ENCODE measurements at places on chromosomes 3 and 15.

DNA sequence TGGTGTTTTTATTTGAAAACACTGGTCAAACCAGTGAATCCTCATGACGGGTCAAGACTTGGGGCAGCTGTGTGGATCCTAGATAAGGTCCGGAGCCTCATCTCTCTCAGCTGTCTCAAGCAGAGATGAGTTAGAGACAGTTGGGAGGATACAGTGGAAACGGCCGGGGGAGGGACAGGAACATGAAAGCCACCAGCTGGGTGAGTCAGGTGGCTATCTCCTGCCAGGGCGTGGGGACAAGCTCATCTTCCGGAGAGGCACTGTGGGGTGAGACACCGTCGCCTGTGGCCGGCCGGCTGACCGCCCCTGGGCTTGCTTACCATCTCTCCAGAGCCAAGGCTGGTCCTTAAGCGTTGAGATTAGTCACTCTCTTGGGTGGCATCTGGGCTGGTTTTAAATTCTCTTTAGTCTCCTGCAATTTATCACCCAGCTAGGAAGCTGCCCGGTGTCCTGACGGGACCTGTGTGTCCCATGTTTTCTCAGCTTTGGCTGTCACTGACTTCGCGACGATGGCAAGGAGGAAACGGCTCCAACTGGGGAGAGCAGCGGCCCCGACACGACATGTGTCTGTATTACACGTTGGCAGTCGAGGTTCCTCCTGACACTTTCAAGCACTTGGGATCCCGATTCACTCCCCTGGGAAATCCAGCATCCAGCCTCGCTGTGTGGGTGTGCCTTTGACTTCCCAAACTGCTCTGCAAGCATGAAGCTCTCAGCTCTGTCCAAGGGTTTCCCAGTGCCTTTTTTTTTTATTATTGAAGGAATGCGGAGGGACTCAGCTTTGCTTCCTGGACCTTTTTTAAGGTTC lies 7.5 kb downstream of the ST8SIA2 start:
- DNase-seq, result no peak

- DNase-seq, result no peak
Measured at GRCh38 chr3:157104928-157105652, 54.9 kb downstream of the CCNL1 start.

- DNase-seq, result no peak
Measured at GRCh38 chr3:48695393-48695753, 9.7 kb upstream of the NCKIPSD start.

DNA sequence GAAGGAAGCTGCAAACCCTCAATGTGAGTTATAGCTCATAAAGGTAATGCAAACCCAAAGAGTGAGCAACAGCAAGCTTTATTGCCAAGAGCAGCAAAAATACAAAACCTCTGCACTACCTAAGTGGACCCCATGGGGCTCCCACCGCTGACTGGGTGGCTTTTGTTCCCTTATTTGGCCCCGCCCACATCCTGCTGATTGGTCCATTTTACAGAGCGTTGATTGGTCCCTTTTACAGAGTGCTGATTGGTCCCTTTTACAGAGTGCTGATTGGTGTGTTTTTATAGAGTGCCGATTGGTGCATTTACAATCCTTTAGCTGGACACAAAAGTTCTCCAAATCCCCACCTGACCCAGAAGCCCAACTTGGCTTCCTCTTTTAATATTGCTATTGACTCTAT lies 154.5 kb upstream of the NSMCE3 start:
- DNase-seq, result no peak

DNA sequence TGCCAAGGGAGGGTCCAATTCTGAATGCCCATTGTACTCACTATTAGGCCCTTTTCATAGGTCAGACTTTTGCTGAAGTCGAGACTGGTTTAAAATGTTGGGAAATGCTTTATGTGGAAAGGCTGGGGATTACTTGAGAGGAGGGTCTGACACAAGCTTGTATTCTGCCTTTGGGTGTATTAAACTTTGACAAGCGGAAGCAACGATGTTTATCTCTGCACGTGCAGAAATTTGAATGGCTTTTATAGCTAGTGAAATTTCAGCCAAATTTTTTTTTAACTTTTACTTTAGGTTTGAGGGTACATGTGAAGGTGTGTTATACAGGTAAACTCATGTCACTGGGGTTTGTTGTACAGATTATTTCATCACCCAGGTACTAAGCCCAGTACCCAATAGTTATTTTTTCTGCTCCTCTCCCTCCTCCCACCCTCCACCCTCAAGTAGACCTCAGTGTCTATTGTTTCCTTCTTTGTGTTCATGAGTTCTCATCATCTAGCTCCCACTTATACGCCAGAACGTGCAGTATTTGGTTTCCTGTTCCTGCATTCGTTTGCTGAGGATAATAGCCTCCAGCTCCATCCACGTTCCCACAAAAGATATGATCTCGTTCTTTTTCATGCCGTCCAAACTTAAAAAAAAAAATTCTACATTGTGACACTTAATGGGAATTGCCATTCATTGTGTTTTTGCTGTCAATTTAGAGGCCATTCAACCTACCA lies 223.0 kb upstream of the BHLHE40 start:
- DNase-seq, result no peak

DNA sequence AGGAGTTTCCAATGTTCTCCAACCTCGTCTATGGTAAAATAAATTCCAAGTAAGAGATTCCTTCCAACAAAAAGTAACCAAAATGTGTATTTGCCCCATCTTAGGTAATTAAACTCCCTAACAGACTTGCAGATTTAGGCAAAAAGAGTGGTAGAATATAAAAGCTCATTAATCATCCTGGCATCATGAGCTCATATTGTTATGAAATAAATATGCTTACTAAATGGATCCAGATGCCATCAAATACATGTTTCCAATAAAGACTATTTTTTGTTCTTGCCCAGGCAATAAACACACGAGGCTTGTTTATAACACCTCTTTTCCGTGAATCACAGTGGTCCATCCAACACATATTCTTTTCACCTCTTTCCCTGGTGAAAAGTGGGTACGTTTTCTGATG lies 189.4 kb downstream of the THSD4 start:
- DNase-seq, result no peak

GRCh38 chr3:55074796-55075195 lies 146.9 kb upstream of the LRTM1 start:
- no peak for DNase-seq

DNA sequence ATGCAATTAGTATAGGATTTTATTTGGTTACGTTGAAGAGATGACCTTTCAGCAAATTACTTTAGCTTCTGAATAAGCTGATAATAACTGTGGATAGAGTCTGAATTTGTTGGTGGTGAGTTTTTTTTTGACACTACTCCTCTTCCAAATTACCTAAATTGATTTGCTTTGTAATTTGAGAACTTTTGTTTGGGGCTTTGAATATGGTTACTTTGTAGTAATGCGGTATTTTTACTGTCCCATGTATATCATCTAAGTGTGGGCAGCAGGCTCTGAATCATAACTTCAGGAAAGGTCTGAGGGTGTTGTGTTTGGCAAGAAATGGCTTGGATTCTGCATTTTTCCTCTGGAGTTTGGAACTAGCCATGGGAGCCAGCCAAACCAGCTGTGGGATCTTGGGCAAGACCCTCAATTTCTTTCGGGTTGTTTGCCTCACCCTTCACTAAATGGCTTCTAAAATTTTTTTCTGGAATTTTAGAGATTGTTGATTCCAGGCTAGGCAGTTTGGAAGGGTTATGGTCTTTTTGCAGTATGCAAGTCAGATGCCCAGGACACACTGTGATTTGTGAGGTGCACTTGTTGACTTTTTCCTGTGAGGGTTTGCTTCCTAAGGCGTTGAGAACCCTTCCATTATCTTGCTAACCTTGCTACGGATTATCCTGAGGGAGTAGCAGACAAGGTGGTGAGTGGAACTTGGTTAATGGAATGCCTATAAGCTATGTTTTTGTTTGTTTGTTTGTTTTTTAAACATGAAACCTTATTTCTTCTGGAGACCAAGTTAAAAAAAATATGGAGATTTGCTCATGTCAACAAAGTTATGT lies 10.4 kb downstream of the PTPRG start:
- no peak for DNase-seq

- no peak for DNase-seq
Measured at GRCh38 chr15:44956388-44956787, at the start of gene TERB2. Gene TERB2 (plus strand): TSS chr15:44956687. CDS start chr15:44956719, 32 bp downstream.

- no peak for DNase-seq
Measured at GRCh38 chr3:86029590-86029989, 961.4 kb downstream of the VGLL3 start.

- DNase-seq, result no peak
Measured at GRCh38 chr3:49593041-49593440, 38.8 kb downstream of the BSN start.

DNA sequence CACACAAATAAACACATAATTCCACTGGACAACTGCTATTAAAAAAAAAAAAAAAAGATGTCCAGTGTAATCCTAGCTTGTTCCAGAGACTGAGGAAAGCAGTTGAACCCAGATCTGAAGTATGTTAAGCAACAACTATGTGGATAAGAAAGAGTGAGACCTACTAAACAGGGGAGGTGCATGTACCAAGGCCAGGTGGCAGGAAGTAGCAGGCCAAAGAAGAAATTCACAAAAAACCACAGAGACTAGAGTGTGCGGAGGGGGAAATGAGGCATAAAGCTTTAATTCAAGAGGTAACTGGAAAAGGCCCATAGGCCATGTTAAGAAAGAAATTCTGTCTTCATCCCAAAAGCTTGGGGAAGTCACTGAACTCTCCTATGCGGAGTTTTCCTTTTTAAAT lies 490.0 kb downstream of the NAALADL2 start:
- no peak for DNase-seq

GRCh38 chr3:66393333-66394005 lies 107.4 kb downstream of the LRIG1 start:
- no peak for DNase-seq

DNA sequence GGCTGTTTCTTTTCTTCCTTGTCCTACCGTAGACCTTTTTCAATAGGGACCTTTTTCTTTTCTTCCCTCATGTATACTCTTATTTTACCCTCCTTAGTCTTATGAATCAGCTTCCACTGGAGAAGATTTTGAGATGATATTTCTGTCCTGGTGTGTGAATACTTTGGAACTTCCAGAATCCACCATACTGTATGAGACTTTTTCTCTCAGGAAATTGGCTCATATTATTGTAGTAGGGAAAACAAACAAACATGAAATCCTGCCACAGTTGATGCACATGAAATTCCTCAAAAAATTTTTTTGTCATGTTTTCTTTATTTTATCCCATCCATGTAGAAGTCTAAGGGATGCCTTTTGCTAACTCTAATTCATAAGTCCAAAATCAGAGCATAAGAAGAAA lies 289.3 kb upstream of the PLSCR5 start:
- no peak for DNase-seq

- no peak for DNase-seq
Measured at GRCh38 chr15:25732191-25732590, 130.9 kb downstream of the ATP10A start.

- DNase-seq, result no peak
Measured at GRCh38 chr15:82917249-82917648, 35.3 kb downstream of the HOMER2 start.

- no peak for DNase-seq
Measured at GRCh38 chr3:38267662-38268061, 2.0 kb downstream of the SLC22A13 start.

DNA sequence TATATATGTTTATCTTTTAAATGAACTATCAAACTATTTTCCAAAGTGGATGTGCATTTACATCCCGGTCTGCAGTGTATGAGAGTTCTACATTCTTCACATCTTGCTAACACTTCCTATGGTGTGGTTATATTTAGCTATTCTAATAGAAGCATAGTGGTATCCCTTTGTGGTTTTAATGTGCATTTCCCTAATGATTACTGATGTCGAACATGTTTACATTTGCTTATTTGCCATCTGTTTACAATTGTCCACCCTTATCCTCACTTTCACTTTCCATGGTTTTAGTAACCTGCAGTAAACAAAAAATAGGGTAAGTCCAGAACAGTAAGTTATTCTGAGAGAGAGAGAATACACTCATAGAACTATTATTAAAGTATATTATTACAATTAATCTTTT lies 360.5 kb upstream of the NAALADL2 start:
- DNase-seq, result no peak

- DNase-seq, result no peak
Measured at GRCh38 chr3:141538568-141539240, 51.9 kb downstream of the RASA2 start.

DNA sequence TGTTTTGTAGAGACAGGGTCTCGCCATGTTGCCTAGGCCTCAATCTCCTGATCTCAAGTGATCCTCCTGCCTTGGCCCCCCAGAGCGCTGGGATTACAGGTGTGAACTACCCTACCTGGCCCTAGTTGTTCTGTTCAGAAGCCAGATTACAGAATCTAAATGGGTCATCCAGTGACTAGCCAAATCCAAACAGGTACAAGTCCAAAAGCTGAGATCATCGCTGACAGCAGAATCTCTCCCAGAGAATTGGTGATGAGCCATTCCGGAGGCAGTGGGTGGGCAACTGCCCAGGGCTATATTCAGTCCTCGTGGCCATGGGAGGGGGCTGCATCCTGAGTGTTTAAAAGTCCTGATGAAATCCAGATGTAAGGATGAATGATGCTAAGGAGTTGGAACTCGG lies 47.5 kb upstream of the SEMA4B start:
- no peak for DNase-seq

DNA sequence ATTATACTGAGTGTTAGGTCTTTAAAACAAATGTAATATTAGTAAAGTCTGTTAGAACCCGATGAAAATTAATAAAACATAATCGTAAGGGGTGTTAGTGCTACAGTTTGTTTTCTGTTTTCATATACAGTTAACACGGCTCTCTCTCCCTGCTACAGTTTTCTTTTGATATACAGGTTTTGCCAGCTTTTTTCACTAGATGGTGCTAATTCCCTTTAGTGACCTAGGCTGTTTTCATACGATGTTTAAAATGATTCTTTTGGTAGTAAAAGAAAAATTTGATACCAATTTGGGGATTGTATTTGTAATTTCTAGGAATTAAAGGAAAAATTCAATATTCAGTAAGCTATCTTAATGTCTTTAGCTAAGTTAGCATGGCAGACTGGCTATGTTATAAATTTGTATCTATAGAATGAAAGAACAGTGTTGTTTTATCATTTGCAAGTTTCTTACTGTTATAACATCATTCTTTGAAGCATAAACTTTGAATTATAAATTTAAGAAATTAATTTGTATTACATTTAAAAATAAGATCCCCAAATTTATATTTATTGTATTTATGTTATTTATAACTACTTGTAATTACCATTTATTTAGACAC lies 11.5 kb downstream of the APH1B start:
- no peak for DNase-seq

- no peak for DNase-seq
Measured at GRCh38 chr15:55253580-55253979, 36.0 kb downstream of the RAB27A start.

- no peak for DNase-seq
Measured at GRCh38 chr3:36786921-36787890, 22.9 kb upstream of the DCLK3 start.

GRCh38 chr3:32873531-32874130 lies 55.8 kb downstream of the TRIM71 start:
- DNase-seq, result no peak

- no peak for DNase-seq
Measured at GRCh38 chr3:39502838-39503145, 35.3 kb downstream of the MOBP start.

GRCh38 chr3:126706631-126707030 lies 2.6 kb downstream of the CHCHD6 start:
- no peak for DNase-seq

- no peak for DNase-seq
Measured at GRCh38 chr15:29528276-29528675, 258.7 kb upstream of the NSMCE3 start.

Data from activated naive CD4-positive, alpha-beta T cell (primary cell).